ENCODE measurements at places on chromosomes 12 and 14. TPM values are rescaled to one million over a fixed set of nuclear protein-coding genes. Genes with fewer than 3 reads are reported as not detected.

- no peak for DNase-seq
Observed at GRCh38 chr12:72540811-72541210, 268.6 kb downstream of the TRHDE start.

The ALG10 gene
- total RNA-seq = 10.8 TPM

- no peak for DNase-seq
Observed at GRCh38 chr12:121451961-121452339, 52.0 kb downstream of the RNF34 start.

DNA sequence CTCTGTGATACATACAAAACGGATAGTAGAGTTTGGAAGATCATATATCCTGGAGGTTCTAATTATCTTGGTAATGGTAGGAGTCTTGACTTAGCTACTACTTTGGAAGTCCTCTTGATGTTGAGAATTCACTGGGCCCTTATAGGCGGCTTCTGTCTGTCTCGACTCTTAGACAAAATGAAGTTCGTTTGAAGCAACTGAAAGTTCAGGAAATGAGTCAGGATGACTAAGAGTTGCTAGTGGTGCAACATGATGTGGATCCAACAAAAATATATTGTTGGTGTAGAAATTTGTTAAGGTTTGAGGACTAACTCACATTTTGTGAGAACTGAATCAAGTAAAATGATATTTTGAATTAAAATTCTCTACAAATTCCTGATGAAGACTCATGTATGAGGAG is 272.7 kb downstream of the AEBP2 start:
- no peak for DNase-seq

The TSPAN8 gene
- 76.1 TPM for total RNA-seq

DNA sequence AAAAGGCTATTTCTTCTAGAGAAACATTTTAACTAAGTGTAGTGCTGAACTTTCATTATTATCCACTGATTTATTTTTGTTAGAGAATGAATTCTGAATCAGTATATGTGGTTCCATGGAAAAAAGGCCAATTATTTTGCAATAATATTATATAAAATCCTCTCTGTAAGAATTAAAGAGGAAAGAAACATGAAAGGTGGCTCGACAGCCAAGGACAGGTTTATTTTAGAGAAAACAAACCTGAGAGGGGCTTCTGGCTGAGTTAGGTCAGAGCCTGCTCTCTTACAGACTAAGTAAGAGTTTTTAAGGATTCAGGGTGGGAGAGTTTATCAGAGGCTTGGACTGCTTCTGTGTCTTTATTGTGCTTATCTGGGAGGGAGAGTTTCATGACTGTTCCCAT is 46.7 kb upstream of the GUCY2C start:
- DNase-seq = no peak
